Renal pelvis (tissue), 12 donors: ENCODE measurements at places on chromosomes 7 and 10. TPM values are rescaled to one million over a fixed set of nuclear protein-coding genes. Genes with fewer than 3 reads are reported as not detected.

DNA sequence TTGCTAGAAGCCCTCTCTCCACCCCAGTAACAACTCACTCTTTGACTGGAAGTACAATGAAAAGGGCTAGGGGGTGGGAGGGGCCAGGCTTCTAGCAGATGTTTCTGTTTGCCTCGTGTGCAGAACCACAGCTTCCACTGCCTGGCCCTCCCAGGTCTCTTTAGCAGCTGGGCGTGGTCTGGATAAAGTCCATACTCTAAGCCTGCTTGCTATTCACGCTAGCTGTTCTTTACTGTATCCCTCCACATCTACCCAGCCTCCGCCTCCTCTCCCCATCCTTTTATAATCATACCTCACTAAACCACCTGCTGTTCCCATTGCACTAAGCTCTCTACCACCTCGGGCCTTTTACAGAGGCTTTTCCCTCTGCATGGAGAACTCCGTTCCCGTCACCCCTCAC is 288.8 kb downstream of the CAMK1D start:
- DNase-seq = no peak

Gene SPDYE2
- polyA plus RNA-seq = 14.1 TPM

Gene CPA4
- 0.59 TPM for polyA plus RNA-seq

DNA sequence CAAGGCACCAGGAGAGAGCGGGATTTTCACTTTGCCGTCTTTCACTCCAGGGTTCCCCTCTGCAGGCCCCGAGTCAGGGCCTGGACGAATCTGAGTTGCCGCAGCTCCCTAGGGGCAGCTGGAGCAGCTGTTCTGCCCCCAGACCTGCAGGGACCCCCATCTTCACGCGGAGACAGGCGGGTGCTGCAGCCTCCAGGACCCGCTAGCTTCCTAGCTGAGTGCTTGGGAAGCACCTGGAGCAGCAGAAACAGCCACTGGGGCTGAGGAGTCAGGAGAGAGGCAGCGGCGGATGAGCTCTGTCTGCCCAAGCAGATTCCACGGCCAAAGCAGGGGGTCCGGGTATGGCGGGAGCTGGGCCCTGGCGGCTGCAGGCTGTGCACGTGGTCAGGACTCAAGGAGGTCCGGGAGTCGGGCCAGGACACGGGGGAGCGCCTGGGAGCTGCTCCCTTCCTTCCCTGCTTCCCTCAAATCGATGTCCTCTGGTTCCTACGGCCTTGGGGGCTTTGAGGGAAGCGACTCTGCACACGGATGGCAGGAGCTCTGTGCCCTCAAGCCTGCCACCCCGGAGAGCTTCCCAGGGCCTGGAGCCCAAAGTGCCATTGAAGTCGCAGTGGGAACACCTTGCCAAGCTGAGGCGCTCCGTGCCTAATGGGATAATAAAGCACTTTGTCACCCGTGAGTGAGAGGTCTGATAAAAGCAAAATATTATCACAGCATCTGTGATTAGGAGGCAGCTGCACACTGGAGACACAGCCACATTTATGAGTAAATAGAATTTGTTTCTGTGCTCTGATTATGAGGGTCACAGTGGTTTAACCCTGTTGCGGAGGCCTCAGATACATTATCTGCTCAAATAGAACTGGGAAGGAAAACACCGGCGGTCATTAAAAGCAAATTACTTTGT is 17.2 kb downstream of the MNX1 start:
- no peak for DNase-seq

GRCh38 chr7:105496521-105496920 is 25.6 kb downstream of the PUS7 start:
- no peak for DNase-seq

- no peak for DNase-seq
Observed at GRCh38 chr7:54663603-54664234, 95.3 kb downstream of the SEC61G start.
